ENCODE measurements at places on chromosomes 4 and X. TPM values are rescaled to one million over a fixed set of nuclear protein-coding genes. Genes with fewer than 3 reads are reported as not detected.

Gene USP17L15
- not detected for polyA plus RNA-seq

Gene PLXNB3
- 3.7 TPM for polyA plus RNA-seq

Gene ADH7
- not detected for polyA plus RNA-seq

Gene HPGDS
- 2.9 TPM for polyA plus RNA-seq

Gene CNKSR2
- polyA plus RNA-seq, result 11.7 TPM

Gene LGI2
- polyA plus RNA-seq, result 5.7 TPM

Gene KLHL4
- 3.2 TPM for polyA plus RNA-seq

Gene PRRG3
- polyA plus RNA-seq, result 14.4 TPM

Gene XG
- 0.26 TPM for polyA plus RNA-seq

Gene PCSK1N
- polyA plus RNA-seq, result 3.5 TPM

Gene GPC4
- 49.2 TPM for polyA plus RNA-seq

Gene FGF13
- 11.9 TPM for polyA plus RNA-seq

Gene PGAM4
- polyA plus RNA-seq, result 0.18 TPM

Gene UXT
- polyA plus RNA-seq, result 118 TPM

Gene UGT2B11
- 0.10 TPM for polyA plus RNA-seq

Gene KLHL13
- 2.4 TPM for polyA plus RNA-seq
